ENCODE measurements at places on chromosomes 5 and 9.

- no peak for DNase-seq
These were observed 10.9 kb upstream of the AFAP1L1 start for GRCh38 chr5:149260761-149261160.

DNA sequence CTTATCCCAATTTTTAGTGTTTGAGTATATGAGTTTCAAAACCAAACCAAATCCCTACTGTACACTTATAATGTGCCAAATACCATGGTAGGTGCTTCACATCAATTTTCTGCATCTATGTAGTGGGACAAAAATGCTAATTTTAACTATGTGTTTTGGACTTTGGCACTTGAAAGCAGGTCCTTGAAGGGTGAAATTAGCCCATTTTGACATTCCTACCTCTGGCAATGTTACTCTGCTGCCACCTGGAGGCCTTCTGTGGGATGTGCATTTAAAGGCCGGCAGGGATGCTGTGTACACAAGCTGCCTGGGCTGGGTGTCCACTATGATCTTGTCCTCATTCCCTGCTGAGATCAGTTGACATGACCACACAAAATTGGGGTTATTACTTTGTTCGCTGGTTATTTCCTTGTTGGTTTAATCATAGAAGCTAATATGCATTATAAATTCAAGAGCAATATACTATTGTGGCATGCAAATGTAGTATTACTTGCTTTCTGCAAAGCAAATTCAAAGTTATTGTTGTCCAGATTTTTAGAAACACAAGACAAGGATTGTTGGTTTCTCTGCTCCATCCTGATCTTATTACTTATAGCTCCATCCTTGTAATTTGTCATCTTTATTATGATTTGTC lies 166.8 kb downstream of the ARHGEF28 start:
- no peak for DNase-seq

DNA sequence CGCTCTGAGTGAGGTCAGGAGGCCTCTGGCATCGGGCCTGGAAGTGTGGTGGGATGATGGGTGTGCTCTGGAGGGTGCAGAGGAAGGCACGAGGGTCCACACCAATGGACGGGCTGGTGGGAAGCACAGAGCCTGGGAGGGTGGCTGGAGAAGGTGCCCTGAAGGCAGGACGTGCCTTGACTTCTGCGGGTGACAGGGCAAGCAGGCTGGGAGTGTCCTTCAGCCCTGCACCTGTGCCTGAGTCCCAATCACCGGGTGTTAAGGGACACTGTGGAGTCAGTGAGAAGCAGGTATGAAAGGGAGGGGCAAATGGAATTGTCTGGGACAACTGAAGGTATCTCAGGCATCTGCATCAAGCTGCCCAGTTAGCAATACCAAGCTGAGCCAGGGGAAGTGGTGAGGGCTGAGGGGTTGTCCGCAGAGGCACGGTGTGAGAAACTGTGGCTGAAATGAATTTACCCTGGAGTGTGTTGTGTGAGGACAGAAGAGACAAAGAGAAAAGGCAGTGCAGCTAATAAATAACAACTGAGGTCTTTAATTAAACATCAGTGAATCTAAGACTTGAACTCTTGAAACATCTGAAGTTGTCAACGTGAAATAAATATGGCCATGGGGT lies 50.4 kb downstream of the DAP start:
- no peak for DNase-seq

GRCh38 chr5:8114597-8115266 lies 245.8 kb downstream of the MTRR start:
- DNase-seq: no peak

- DNase-seq: no peak
These were observed 3.5 kb upstream of the SMC2 start for GRCh38 chr9:104090578-104090977.

GRCh38 chr9:133783331-133783731 lies 45.2 kb upstream of the SARDH start:
- no peak for DNase-seq

DNA sequence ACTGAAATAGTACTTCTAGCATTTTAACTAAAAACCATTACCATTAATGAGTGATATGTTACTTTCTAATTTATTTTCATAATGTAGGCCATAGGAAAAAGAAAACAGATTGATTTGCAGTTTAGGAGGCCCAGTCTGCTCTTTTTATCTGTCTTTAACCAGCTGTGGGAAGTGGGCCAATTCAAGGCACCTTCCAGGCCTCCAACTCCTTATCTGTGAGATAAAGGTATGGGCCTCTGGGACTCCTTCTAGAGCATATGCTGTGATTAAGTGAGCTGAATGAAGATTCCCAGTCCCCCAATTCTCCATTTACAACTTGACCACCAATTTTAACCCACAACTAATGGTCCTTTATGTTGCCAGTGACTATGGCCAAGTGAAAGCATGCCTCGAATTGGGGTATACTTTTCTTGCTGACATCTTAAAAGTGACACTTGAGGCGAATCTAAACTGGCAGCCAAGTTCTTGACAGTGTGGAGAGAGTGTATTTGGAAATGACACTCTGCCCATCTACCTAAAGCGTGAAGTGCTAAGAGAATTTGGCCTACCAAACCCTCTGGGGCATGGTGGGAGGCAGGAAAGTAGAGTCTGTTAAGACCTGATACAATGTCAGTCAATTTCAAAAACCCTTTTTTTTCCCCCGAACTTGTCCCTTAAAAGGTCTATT lies 88.3 kb downstream of the PIK3R1 start:
- no peak for DNase-seq
